Esophagus squamous epithelium (tissue), 5 donors: ENCODE measurements at places on chromosomes 12 and 14.

GRCh38 chr12:104505095-104505818 lies 48.5 kb downstream of the CHST11 start:
- no peak for DNase-seq

- no peak for DNase-seq
These were observed 73.1 kb upstream of the MYL2 start for GRCh38 chr12:110993434-110993833.

DNA sequence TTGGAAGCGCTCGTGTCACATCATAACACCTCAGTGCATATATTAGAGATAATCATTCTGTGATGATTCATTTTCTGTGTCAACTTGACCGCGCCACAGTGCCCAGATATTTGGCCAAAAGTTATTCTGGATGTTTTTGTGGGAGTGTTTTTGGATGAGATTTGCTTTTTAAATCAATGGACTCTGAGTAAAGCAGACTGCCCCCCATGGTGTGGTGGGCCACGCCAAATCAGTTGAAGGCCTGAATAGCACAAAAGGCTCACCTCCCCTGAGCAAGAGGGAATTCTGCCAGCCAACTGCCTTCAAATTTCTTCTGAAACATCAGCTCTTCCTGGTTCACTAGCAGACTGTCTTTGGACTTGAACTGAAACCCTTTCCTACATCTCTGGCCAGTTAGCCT lies 24.6 kb upstream of the MAP3K9 start:
- DNase-seq, result no peak

DNA sequence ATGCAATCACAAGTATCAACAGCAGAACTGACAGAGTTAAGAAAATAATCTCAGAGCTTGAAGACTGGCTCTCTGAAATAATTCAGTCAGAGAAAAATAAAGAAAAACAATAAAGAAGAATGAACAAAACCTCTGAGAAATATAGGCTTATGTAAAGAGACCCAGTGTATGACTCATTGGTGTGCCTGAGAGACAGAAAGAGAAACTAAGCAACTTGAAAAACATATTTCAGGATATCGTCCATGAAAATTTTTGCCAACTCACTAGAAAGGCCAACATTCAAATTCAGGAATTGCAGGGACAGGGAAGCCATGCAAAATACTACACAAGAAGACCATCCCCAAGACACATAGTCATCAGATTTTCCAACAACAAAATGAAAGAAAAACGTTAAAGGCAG lies 56.2 kb downstream of the APOBEC1 start:
- no peak for DNase-seq

DNA sequence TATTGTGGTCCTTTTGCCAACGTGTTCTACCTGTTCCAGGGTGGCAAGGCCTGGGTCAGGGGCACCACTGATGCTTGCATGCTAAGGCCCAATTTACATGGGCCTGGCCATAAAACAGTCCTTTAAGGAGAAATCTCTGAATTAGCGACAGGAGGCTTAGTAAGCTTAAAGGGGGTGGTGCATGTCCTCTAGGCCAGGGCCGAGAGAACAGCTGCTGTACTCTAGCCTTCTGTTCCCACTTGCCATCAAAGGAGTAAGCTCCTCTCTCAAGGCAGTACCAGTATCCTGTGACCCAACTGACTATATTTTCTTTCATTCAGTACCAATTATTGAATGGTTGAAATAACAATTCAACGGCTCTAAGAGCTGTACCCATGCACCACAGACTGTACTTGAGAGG lies 67.7 kb upstream of the ZDHHC17 start:
- no peak for DNase-seq
